ENCODE measurements at places on chromosomes 5 and 9.

DNA sequence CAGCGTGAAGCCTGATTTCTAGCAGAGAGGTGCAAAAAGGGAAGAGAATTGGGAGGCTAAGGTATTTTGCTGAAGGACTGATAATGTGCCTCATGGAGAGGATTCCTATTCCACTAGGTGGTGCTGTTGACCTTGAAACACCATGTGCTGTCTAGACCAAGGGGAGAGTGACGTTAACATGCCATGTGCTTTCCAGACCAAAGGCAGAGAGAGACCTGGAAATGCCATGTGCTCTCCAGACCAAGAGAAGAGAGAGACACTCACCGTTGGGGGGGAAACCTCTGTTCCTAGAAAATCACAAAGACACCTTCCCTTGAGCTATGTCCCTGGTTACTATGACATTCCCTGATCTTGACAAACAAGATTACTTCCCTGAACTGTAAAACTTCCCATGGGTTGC is 286.0 kb upstream of the TUSC1 start:
- DNase-seq = peak; percentile 75

DNA sequence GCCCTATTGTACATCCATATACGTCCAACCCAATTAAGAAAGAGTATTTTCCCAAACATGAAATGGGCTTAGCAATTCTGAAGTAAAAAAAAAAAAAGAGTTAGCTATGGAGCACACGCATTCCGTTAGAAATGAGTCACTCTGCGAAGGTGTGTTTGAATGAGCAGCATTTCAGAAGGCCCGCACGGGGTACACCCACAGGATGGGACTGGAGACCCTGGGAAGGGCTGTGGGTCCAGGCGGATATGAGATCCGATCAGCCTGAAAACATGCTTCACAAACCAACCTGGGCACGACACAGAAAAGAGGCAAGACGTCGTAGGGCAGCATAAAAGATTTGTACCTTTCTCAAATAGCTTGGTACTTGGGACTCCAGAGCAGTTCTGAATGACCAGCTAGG is 173.9 kb upstream of the KLF9 start:
- DNase-seq = no peak

DNA sequence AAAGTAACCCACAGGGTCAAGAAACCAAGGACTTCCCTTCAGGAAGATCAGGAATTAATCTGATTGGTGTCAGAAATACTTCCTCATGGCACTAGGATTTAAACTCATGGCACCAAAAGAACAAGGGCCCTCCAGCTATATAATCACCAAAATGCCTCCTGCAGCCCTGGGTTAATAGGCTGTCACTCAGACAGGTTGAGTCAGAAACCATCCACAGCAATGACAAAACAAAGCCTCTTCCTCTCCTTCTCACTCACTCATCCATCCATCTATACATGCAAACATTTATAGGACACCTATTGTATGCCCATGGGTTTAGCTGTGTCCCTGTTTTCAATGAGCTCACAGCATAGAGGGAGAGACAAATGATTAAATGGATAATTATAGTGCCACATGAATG is 62.5 kb upstream of the SPOCK1 start:
- peak; percentile 21 for DNase-seq

GRCh38 chr9:121735065-121735792 is 83.8 kb downstream of the DAB2IP start:
- peak; percentile 82 for DNase-seq

DNA sequence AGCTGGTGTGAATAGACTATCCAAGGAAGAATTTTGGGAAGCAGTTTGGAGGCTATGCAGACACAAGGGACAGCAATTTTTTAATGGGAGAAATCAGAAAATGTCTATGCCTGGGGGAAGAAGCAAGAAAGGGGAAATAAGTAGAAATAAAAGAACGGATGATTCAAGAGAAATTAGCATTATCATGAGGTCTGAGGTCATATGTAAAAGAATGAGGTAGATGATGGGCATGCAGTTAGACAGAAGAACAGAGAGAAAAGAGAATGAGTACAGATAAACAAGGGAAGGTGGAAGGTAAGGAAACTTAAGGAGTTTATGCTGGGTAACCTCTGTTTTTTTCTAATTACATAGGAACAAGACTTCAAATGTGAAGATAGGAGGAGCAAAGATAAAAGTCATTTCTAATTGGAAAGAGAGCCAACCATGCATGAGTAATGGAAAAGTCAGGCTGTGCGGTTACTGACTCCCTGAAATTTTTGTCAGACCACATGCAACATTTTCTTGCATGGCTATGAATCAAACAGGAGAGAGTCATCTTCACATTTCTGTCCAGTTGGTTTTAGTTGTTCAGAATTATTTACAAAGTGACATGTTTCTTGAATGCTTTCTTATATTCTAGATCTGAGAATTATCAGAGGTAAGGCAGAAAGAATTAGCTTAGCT is 101.0 kb upstream of the PIK3R1 start:
- peak; percentile 83 for DNase-seq

DNA sequence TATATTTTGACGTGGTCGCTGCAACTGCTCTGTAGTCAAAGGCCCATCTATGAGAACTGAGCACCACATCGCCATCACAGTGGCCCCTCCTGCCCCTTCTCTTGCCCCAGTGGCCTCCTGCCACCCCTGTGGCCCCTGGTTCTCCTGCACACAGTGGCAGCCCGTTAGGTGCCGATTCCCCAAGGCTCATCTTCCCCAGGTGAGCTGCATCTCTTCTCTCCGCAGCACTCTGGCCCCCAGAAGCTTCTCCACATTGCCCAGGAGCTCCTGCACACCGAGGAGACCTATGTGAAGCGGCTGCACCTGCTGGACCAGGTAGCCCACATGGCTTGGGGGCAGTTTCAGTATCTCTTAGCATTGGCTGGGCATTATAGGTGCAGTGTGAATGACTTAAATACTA is 55.4 kb downstream of the FGD3 start:
- DNase-seq = no peak

GRCh38 chr9:78791779-78792178 is 494.9 kb downstream of the PSAT1 start:
- no peak for DNase-seq

DNA sequence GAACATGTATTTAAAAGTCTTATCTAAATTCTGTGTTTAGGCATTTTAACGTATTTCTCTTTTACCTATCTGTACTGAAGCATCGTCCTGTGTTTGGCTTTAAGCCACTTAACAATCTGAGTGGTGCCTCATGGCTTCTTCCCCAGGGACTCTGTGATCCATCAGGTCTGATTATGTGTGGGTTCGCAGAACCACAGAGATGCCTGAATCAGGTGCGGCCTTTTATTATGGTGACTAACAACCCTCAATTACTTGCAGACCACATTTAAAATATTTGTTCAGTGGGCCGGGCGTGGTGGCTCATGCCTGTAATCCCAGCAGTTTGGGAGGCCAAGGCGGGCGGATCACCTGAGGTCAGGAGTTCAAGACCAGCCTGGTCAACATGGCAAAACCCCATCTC is 39.6 kb upstream of the SAP30L start:
- DNase-seq = peak; percentile 27

GRCh38 chr5:133220851-133221674 is 169.2 kb downstream of the HSPA4 start:
- DNase-seq = no peak

DNA sequence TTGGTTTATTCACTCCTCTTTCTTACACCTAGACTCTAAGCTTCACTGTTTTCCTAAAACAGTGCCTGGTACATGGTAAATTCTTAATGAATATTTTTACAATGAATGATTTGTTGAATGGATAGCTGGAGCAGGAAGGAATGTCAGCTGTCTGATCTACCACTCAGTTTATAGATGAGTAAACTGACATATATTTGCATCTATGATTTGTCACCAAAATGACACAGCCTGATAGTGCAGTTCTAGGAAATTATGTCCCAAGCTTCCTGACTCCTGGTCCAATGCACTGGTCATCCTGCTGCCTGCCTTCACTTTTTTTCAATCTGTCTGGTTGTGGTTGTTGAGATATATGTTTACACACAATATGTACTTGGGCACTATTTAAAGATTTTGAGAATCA is 651.7 kb upstream of the WWC1 start:
- DNase-seq = peak; percentile 57

GRCh38 chr5:122929001-122929400 is 83.6 kb downstream of the SNX24 start:
- no peak for DNase-seq

DNA sequence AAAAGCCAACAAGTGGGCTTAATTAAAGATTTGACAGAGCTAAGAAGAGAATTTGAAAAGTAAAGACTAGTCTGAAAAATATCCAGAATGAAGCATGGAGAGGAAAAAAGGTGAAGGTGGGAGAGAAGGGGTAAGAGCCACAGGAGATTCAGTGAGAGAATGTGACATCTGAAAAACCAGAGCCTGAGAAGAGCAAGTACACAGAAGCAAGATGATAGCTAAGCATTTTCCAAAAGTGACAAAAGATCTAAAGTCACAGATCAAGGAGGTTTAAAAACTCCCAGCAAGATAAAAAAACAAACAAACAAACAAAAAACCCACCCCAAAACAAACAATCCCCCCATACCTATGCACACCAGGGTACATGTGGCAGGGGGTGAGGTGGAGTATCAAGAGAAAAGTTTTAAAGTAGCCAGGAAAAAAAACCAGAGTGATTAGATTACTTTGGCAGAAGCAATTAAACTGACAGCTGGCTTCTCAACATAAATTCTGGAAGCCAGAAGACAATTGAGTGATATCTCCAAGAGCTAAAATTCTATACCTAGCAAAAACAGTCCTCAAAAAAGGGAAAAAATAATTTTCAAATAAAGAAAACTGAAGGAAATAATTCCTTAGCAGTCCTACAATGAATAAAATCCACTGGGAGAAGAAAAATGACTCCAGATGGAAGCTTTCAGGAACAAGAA is 111.4 kb downstream of the RAPGEF6 start:
- DNase-seq = no peak
